C1 segment of cervical spinal cord (tissue), 14 donors: ENCODE measurements at places on chromosomes 13 and 19.

DNA sequence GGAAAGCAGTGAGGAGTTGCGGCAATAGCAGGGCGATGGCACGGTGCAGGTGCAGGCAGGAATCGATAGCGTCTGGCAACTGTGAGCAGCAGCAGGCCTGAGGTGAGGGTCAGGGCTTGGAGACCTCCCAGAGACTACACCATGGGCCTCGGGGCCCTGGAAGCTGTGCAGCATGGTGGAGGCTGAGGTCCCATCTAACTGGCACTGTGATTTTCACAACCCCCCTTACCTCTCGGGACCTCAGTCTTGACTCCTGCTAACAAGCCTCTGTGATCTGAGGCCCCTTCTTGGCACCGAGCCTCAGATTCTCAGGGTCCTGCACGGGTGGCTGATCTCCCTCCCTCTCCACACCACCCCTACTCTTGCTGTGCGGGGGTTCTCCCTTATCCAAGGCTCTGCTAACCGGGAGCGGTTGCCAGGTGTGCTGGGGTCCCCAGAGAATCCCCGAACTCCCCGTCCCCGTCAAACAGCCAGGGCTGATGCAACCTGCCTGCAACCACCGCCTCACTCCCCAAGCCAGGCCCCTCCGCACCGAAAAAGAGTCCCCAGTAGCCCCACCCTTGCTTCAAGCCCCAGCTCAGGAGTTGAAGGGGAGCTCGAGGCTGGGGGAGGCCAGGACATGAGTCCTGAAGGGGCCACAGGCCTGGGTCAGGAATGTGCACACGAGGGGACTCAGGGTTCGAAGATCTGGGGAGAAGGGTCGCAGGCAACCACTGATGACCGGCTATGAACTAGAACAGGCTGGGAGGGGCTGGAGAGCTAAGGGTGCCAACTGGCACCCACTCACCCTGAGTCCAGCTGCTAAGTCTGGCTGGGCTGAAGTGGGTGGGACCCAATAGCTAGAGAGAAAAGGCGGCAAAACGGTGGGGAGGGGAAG is 4.8 kb upstream of the ATF5 start:
- no peak for DNase-seq

DNA sequence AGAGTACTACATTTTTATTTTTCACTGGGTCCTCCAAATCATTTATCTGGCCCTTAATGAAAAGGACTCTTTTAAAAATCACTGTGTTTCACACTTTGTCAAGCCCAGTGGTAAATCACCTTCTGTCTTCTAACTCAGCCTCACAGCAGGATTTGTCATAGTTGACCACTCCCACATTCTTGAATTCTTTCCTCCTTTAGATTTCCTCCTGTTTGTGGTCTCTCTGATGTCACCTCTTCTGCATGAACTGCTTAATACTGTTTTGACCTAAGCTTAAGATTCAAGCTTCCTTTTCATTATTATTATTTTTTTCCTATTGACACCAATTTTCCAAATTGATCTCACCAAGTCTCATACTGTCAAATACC is 899.8 kb upstream of the MIR17HG start:
- no peak for DNase-seq

DNA sequence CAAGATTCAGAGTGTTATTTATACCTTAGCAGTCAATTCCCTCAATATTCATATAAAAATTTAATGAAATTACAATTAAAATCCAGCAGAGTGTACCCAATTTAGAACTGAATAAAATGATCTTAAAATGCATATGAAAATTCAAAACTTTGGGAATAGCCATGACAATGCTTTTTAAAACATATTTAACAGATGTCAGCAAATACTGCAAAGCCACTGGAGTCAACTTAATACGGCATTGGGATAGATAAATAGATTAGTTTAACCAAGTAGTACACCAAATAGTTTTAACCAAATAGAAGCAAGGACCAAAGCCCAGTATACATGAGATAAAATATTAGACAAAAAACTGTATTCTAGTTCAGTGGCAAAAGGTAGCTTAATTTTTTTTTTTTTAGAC is 79.8 kb downstream of the TNFSF13B start:
- DNase-seq = no peak

GRCh38 chr13:23440821-23441618 is 7.5 kb upstream of the SACS start:
- no peak for DNase-seq

GRCh38 chr19:44726465-44726864 is 22.0 kb upstream of the BCL3 start:
- DNase-seq = no peak

DNA sequence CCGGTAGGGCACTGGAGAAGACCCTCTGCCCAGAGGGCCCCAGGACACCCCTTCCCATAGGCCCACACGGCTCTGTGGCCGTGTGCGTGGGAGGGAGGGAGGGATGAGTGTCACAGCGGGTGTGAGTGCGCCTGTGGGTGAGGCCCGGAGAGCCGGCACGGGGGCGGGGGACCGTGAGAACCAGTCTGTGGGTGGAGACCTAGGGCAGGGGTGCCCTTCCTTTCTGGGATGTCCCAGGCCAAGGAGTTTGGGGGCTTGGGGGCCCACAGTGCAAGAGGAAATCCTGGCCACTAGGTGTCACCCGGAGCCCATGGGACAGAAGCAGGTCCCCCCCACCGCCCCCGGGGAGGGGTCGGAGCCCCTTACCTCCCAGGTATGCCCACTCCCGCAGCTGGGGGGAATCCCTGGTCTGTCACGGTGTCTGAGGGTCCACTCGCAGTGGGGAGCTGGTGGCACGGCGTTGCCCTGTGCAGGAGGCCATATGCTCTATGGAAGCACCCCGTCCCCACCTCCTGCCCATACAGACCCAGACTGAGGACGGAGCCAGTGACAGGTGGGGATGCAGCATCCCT is 16.0 kb upstream of the SLC7A10 start:
- no peak for DNase-seq

DNA sequence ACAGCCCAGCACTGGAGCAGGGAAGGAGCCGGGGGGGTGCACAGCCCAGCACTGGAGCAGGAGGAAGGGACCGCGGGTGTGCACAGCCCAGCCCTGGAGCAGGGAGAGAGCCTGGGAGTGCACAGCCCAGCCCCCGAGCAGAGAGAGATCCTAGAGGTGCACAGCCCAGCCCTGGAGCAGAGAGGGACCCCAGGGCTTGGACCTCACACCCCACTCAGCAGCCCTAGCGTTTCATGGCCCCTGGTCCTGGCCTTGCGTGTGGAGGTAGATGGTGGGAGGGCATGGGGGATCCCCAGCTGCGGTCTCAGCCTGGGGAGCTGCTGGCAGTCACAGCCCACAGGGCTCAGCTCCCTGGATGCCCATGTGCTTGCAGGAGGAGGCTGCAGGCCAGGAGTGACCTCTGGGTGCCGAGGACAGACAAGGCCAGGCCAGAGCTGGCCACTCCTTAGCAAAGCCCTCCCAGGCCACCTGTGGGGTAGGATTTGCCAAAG is 25.1 kb downstream of the GAS6 start:
- no peak for DNase-seq

DNA sequence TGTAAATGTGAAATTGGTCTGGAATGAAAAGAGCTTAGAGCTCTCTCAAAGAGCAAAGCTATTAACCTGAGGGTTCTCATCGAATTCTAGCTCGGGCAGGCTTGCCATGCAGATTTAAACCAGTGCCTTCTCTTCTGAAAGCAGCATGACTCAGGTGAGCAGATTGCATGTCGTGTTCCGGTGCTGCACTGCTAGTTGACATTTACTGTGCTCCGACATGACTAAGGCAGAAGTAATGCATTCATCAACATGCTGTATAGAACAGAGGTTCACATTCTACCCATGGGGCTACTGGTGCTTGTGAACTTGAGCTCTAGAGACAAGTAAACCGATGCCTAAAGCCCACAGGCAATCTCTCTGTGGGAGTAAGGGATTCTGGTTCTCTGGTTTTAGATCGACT is 947.7 kb downstream of the EFNB2 start:
- DNase-seq = no peak
